Kasumi-1 (cell line): ENCODE measurements at places on chromosomes 4 and X.

- DNase-seq = no peak
These were observed 47.9 kb downstream of the TMEM131L start for GRCh38 chr4:153514001-153514526.

DNA sequence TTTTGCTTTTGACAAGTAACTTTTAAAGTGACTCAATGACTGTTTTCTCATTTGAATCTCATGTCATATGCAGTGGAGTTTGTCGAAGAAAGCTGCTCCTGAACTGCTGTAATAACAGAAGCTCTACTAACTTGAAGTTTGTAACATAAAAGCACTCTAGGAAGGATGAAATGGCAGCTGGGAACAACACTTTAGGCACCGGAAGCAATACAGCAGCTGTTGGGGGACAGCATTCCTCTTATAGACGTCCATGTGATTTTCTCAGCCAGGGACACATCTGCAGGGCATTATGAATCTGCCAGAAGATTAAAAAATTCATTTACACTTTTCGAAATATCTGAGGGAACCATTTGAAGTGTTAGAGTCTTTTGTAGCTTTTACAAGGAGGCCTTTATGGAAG, 1035.8 kb downstream of the ADGRL3 start:
- DNase-seq = no peak

GRCh38 chr4:116357758-116358157, 727.6 kb downstream of the TRAM1L1 start:
- DNase-seq = peak; percentile 3

DNA sequence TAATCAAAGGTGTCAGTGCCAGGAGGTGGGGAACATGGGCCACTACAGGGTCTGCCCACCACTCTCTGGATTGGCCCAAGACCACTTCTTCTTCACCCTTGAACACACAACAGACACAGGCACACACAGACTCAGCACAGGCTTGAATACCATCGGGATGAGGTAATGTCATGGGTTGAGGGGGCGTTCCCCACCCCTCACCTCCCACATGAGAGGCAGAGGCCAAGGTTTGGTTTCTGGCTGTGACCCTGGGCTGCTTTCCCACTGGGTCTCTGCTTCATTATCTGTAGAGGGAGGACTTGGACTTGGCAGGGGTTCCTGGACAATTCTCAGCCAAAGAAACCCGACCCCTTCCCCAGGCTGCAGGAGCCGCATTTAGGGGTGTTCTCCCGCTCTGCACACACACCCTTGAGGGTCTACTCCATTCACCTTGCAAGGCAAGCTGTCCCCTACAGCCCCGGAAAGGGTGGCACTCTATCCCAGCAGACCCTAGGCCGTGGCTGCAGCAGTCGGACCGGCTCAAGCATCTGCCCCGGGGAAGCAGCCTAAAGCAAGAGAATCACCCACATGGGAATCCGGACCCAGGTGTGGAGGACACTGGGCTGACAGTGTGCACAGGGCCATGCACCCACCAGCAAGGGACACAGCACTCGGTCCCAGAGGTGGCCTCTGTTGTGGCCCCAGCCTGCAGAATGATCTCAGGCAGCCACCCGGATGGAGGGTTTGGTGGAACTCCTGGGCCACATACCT, 62.4 kb downstream of the TRMT44 start:
- DNase-seq = no peak

DNA sequence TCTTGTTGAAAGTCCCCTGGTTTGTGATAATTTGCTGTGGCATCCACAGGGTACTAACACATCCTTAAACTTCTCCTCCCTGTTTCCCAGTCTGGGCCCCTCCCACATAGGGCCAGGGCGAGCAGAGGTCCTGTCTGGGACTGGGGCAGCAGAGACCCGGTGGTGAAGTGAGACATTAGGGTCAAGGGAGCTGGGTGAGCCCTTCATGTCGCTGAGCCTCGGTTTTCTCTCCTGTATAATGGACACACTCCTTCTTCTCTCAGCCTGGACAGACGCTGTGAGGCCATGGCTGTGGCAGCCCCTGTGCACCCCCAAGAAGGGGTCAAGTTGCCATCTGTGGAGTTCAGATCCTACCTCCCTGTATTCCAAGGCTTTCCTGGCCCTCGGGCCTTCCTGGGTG, 33.0 kb upstream of the HMX1 start:
- DNase-seq = no peak

GRCh38 chr4:624705-625590, at the start of gene PDE6B:
PDE6B (plus strand) TSS chr4:625573; CDS start chr4:625627, 54 bp downstream.
- no peak for DNase-seq

GRCh38 chr4:41256131-41256739, 493 bp upstream of the UCHL1 start:
- no peak for DNase-seq

GRCh38 chr4:23324021-23324690, 565.7 kb downstream of the PPARGC1A start:
- peak; percentile 15 for DNase-seq

DNA sequence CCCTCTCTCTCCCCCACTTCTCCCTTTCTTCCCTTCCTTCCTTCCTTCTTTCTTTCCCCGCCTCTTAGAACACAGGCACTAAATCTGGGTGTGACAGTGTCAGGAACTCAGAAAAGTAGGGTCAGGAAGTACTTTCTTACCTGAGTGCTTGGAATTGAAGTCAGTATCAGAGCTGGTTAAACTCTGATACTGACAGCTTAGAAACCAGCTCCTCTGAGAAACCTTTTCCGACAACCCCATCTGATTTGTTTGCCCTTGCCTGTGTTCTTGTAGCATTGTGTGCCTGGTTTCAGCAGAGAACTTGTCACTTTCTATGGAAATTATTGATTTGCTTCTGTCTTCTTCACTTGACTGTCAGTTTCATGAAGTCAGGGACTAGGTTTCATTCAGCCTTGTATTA, 113.9 kb downstream of the AASDH start:
- DNase-seq = no peak

GRCh38 chr4:21198683-21199082, 498.4 kb downstream of the PACRGL start:
- no peak for DNase-seq

- DNase-seq = no peak
These were observed 516.6 kb downstream of the PPARGC1A start for GRCh38 chr4:23373261-23373660.

GRCh38 chrX:71191248-71191647, 31.8 kb upstream of the GJB1 start:
- DNase-seq = no peak

DNA sequence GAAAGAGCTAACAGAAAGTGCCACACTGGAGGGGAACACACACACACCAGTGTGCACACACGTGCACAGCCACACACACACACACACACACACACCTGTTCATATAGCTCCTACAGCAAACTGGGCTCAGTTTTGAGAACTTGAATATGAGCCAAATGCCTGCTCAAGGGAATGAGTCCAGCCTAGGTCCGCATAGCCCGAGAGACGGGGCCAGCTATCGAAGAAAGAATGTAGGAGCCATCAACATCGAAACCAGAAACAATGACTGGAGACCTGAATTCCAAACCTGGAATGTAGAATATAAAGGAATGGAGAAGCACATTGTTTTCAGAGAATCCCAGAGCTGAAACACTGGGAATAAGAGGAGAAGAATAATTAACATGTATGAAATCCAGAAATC, 37.6 kb upstream of the ERVMER34-1 start:
- DNase-seq = no peak

DNA sequence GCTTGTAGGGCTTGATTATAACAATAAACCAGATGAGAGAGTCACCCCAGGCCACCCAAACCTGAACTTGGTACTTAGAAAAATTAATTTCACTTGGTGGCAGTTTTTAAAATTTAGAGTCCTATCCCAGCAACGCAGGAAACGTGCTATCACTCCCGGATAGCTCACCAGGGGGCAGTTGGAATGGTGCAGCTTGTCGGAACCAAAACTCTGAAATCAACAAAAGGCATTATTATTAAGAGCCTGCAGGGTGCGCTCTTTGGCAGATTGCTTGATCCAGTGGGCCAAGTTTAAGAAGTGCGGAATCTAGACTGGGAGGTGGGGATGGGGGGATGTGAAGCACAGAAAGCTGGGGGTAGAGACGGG, 2.4 kb downstream of the FRAS1 start:
- peak; percentile 78 for DNase-seq

DNA sequence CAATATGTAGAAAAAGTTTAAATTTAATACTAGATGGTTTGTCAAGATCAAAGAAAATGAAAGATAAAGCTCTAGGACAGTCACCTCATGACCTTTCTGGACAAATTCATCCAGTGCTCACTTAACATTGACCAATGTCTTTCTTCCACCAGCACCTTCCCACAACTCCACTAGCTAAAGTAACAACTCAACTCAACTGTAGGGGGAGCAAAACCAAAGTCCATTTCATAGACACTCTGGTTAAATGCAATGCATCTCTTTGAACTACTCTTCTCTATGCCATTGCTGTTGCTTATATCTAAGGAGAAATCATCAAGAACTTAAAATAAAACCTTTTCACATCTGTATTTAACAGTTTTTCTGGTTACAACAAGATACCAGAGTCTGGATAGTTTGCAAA, 25.1 kb downstream of the UGT2B4 start:
- no peak for DNase-seq

DNA sequence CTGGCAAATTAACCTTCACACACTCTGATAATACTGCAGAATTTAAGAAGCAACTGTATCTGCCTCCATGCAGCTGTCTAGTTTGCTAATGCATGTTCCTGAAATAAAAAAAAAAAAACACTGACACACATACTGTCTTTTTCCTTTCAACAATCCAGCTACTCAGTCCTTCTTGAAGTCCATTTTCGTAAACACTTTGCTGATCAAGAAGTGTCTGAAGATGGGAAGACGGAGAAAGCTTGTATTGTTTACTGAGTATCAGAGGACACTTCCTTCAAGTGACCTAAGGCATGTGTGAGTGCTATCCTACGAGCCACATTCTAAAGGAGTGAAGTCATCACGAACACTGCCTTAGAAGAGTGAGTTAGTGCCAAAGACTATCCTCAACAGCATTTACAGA, 82.6 kb downstream of the LUZP4 start:
- DNase-seq = no peak

GRCh38 chr4:41181037-41181436, 33.3 kb downstream of the APBB2 start:
- no peak for DNase-seq

- peak; percentile 73 for DNase-seq
These were observed 42.2 kb downstream of the SH2D1A start for GRCh38 chrX:124388562-124388961.

DNA sequence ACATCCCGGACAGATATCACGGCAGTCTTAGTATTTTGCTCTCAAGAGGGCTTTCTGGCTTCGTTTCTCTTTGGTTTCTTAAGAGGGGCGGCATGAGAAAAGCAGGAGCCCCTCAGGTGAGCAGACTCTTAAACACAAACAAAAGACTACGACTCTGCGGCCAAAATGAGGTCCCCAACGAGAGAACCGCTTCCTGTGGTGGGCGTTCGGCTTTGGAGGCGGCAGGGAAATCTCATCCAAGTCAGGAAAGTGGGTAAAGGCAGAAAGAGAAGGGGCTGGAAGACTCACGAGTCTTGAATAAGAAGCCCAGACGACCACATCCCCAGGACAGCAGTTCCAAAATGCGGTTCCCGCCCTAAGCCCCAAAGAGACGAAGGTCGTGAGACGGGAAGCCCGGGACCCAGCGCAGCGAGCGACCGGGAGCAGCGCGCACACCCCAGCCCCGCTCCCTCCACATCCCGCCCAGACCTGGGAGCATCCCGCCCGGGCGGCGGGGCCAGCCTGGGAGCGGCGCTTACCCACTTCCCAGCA, 409 bp downstream of the UGDH start:
- DNase-seq = peak; percentile 43

DNA sequence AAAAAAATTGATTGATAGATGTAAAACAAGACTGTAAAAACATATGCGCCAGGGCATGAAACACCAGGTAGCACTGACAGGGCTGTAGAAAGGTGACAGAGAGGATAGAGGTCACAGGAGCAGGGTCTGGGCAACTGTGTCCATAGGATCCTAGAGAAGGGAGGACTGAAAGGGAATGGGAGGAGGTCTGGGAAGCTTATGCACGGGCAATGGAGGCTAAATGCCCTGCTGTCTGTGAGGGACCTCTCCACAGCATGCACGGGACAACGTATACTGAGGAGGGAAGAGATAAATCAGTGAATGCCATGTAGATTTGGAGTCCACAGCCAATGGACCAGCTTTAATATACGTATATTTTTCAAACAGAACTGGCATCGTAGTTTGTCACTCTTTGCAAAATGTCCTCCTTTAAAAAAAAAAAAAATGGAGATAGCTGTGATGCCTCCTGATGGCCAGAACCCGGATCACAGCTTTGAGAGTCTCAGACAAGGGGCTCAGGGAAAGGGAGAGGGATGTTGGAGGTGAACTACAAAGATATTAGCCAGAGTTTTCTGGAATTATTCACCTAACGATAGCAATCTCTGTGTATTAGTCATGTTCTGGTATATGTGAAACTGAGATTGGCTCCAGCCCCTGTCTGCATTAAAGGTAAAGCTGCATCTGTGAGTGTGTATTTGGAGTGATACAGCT, 16.0 kb downstream of the RAB40A start:
- DNase-seq = no peak

- peak; percentile 18 for DNase-seq
These were observed 2.7 kb downstream of the AFAP1 start for GRCh38 chr4:7937006-7937405.

- DNase-seq = no peak
These were observed 15.3 kb downstream of the AMBN start for GRCh38 chr4:70607334-70607853.

GRCh38 chr4:113982181-113982580, 2.7 kb upstream of the ARSJ start:
- DNase-seq = no peak

DNA sequence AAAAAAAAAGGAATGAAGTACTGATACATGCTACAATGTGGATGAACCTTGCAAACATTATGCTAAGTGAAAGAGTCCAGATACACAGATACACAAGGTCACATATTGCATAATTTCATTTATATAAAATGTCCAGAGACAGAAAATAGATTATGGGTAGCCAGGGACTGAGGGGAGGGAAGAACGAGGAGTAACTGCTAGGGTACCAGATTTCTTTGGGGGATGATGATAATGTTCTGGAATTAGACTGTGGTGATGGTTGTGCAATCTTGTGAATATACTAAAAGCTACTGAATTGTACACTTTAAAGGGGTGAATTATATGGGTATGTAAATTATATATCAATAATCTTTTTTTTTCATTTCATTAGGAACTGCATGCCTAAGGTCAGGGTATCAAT, 20.8 kb upstream of the AP1AR start:
- DNase-seq = no peak

GRCh38 chr4:38152305-38152704, 192.1 kb downstream of the PTTG2 start:
- DNase-seq = no peak
